Activated CD8-positive, alpha-beta T cell treated with anti-CD3 and anti-CD28 coated beads for 36 hours (primary cell): ENCODE measurements at places on chromosomes 3 and 15.

DNA sequence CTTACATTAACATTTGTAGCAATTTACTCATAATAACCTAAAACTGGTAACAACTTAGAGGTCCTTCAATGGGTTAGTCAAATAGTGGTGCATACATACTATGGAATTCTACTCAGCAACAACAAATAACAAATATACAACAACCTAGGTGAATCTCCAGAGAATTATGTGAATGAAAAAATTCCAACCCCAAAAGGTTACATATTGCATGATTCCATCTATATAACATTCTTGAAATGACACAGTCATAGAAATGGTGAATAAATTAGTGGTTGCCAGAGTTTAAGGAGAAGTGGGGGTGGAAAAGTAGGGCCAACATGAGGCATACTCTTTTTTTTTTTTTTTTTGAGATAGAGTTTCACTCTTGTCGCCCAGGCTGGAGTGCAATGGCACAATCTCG, 12.7 kb upstream of the SNTN start:
- no peak for DNase-seq

- peak; percentile 44 for DNase-seq
Measured at GRCh38 chr15:90232196-90232595, 1.5 kb downstream of the CIB1 start.

DNA sequence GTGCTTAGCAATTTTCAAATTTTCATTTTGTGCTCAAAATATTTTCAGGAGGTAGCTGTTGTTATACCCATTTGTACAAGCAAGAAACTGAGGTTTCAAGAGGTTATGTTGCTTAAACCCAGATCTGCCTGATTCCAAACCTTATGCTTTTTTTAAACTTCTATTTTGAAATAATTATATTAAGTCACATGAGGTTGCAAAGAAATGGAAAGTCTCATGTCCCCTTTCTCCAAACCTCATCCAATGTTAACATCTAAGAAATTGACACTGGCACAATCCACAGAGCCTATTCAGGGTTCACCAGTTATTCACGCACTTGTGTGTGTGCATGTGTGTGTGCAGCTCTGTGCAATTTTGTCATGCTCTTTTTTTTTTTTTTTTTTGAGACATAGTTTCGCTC, 35.1 kb downstream of the B3GNT5 start:
- no peak for DNase-seq

GRCh38 chr15:57962887-57963286, 102.6 kb downstream of the ALDH1A2 start:
- no peak for DNase-seq

- DNase-seq = peak; percentile 39
Measured at GRCh38 chr15:60568301-60568742, 89.4 kb upstream of the ICE2 start.

DNA sequence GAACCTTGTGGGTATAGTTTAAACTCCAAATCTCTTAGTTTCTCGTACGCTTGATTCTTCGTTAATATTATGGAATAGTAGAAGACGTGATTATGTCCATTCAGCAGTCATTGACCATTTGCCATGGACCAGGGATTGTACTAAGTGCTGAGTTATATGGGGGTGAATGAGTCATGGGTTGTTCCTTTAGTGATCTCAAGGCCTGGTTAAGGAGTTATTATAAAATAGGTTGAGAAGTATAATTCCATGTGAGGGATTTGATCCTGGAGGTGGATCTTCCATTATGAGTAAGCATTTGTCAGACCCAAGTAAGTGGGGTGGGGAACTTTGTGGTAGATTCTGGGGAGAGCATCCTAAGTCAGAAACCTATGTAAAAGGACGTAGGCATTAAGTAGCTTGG, 15.4 kb downstream of the NR2C2 start:
- DNase-seq = no peak

DNA sequence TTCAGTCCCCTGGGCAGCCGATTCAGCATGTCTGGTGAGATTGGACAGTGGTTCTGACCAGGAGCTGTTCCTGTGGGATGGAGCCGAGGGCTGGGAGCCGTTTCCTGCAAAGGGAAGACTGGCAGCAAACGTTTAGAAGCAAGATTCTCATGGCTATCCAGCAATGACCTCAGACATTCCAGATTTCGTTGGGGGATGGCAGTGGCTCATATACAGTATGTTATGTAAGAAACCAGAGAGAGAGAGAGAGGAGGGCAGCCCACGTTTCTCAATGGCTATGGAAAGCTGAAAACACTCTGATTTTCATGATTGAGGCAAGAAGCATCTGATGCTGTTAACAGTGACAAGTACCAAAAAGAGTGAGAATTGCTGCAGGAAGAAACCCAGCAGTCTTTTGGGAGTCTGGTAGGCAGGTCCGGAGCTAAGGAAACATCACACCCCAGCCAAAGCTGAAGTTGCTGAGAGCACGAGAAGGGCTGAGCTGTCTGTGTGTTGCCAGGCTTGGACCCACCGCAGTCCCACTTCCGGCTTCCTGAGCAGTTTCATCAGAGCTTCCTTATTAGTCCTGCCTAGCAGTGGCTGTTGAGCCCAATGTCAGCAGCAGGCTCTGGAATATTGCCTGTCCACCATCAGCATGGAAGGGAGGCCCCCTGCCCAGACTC, 25.6 kb upstream of the VPS8 start:
- DNase-seq = peak; percentile 56

DNA sequence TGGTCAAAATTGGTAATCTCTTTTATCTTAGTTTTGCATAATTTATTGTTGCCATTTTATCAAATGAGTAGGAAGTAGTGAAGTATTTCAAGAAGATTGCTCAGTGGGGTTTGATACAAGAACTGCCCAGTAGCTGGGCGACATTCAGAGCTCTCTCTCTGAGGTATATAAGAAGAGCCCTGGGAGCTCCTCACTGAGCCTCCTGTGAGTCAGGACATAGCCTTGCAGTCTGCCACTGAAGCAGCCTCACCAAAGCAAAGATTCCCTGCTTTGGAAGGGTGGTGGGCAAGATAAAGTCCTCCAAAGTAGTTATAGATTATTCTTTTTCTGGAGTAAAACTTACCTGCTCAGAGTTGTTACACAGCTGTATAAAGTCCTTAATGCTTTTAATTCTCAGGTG, 26.1 kb downstream of the SKIL start:
- no peak for DNase-seq

GRCh38 chr3:135868801-135869200, 96.7 kb upstream of the PPP2R3A start:
- no peak for DNase-seq

GRCh38 chr3:143769616-143770015, 78.7 kb downstream of the SLC9A9 start:
- DNase-seq = no peak

DNA sequence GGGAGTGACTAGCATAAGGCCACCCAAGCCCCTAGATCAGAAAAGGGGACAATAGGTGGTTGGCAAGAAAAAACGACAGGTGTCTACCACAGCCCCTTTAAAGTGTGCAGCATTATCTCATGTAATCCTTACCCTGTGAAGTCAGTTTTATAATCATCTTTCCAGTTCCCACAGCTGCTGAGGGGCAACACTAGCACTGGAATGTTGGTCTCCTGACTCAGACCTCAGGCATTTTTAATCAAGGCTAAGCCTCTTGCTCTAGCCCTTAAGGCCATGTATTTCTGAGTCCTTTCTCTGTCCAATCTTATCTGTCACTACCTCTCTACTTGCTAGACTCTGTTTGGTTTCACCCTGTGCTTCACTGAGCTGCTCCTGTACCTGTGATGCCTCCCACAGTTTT, 171.7 kb downstream of the TLE3 start:
- DNase-seq = no peak

DNA sequence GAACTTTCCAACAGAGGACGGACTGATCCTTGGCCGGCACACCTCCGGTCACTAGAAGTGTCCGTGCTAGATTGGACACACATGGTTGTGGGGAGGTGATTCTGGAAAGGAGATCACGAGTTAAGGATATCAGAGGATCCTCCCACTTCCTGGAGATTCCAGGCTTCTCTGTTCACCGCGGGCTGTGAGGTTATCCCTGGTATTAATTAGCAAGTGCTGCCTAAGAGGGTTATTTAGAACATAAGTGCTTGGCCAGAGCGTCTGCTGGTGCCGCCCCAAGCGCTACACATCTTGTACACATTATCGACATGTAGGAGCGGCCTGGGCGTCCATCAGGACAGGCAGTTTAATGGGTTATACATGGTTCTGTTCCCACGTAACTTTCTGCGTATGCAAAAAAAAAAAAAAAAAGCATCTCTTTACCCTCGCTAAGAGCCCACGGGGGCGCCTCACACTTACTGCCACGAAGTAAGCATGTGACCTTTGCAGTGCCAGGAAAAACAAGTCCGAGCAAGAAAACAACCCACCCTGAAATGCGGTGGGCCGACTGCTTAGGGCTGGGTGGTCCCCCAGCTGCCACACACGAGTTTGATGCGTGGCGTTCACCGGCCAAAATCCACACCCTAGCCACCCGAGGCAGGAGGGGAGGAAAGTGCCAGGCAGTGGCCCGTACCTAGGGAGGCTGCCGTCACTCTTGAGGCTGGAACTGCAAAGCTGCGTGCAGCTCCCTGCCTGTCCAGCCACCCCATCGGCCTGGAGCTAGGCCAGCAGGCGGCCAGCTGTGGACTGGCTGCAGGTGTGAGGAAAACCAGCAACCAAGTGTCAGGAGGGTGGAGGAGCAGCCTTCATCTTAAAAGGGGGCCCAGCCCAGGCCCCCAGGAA, 78.0 kb downstream of the CPN2 start:
- DNase-seq = no peak

- DNase-seq = no peak
Measured at GRCh38 chr15:58889363-58889762, 44.1 kb downstream of the SLTM start.

GRCh38 chr15:67098768-67099282, 33.4 kb downstream of the SMAD3 start:
- DNase-seq = no peak

DNA sequence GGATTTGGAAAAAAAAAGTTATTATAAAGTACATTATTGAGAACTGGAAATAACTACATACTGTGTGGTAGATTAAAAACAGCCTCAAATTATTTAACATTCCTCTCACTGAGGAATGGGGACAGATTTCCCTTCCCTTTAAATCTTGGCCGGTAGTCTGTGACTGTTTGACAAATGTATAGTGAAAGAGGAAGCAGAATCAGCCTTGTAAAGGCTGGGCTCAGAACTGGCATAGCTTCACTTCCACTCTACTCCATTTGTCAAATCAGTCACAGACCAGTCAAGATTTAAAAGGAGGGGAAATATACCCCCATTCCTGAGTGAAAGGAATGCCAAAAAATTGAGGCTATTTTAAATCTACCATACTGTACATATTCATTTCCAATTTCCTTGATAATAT, 18.2 kb upstream of the B4GALT4 start:
- DNase-seq = no peak

GRCh38 chr15:37015035-37015434, 85.3 kb downstream of the MEIS2 start:
- DNase-seq = no peak

GRCh38 chr15:85671156-85671555, 123.6 kb downstream of the KLHL25 start:
- no peak for DNase-seq

- no peak for DNase-seq
Measured at GRCh38 chr15:83066034-83066733, 868 bp downstream of the BTBD1 start.

DNA sequence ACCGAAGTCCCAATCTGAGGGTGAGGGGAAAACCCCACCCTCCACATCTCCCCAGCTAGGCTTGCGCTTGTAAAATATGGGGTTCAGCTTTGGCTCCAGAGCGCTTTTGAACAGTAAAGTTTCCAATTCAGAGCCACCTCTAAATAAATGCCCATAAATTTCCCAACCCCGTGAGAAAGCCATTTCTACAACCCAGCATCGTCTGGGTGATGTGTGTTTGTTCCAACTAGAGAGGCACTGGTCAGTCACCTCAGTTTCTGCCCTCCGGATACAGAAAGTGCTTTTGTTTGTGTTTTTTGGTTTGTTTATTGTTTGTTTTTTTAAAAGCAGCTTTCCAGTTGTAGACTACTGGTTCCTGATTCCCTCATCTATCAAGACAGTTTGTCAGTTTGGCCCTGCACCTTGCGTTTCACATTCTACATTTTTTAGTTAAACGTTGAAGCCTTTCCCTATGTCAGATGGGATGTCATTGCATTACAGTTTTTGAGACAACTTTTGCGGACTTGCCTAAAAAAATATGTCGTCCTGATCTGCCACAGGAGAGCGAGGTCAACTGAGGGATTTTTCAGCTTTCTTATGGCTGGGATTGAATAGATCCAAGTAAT, 15.0 kb upstream of the SOX2 start:
- no peak for DNase-seq

- no peak for DNase-seq
Measured at GRCh38 chr3:133828576-133829309, 23.1 kb downstream of the SRPRB start.

GRCh38 chr3:141782386-141782932, 19.3 kb downstream of the GRK7 start:
- peak; percentile 26 for DNase-seq

DNA sequence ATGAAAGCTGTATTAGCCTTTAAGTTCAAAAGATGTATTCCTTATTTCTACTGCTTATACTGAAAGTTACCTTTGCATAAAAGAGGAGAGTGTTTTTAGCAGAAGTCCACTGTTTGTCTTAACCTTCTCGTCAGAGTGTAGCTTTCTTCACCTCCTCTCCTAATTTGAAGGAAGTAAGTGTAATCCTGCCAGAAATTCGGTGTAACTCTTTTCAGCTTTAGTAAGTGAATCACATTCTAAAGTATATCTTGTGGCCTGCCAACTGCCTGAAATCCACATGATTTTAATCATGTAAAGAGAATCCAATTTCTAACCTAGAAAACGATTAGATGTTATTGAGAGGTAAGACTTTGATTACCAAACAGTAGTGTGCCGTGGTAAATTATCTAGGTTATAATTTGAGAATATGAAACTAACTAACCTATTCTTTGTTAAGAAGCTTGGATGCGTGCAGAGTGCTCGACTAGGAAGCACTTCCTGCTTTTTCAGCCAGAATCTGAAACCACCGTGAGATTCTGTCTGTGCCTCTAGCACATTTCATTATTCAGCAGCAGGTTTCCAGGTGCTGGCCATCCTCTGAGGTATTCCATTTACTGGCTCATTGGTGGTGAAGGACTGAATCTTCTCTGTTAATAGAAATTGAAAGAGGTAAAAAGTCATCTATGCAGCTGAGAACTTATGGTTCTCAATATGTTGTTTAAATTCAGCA, 7.5 kb downstream of the GYG1 start:
- DNase-seq = peak; percentile 14

- DNase-seq = no peak
Measured at GRCh38 chr3:60081381-60082095, 1031.7 kb upstream of the CFAP20DC start.

- no peak for DNase-seq
Measured at GRCh38 chr3:123352134-123352554, 96.7 kb downstream of the ADCY5 start.
